ENCODE measurements at places on chromosomes 3 and 15.
A peak's percentile ranks its signal among the peaks of the same experiment; 100 is the strongest.

- peak; percentile 53 for DNase-seq
Observed at GRCh38 chr15:27059610-27060202, 88.7 kb downstream of the GABRG3 start.

DNA sequence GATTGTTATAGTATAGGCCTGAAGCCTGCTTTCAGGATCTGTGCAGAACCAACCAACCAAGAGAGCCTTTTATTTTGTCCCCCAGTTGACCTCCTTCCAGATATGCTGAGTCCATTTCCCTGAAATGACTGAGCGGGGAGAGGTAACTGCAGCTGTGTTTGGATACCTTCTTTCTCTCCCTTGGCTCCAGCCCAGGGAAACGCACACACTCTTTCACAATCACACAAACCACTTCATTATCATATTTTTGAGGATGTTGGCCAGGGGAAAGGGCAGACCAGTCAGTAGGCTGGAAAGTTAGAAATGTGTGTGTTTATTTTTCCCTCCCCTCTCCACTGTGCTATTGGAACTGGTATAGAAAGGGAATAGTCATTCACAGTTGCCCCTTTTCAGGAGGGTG, 417.7 kb upstream of the TBL1XR1 start:
- DNase-seq = peak; percentile 94

- DNase-seq = peak; percentile 69
Observed at GRCh38 chr15:38899300-38899699, 334.7 kb upstream of the RASGRP1 start.

DNA sequence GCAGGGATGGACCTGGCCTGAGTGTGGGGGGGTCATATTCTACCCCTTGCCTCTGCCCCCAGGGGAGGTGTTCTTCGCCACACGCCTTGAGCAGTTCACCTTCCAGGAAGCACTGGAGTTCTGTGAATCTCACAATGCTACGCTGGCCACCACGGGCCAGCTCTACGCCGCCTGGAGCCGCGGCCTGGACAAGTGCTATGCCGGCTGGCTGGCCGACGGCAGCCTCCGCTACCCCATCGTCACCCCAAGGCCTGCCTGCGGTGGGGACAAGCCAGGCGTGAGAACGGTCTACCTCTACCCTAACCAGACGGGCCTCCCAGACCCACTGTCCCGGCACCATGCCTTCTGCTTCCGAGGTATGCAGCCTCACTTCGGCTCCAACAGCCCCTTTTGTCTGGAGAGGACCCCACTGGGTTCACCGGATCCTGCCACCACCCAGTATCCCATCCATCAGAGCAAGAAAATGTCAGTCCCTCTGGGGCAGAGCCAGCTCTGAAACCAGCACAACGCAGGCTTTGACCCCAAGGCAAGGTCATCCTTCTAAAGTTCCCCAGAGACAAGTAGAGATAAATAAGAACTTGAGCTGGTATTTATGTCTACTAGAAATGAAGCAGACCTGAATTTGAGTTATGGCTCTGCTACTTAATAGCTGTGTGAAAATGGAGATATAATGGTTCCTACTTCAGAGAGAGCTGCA, 45.8 kb downstream of the HAPLN3 start:
- no peak for DNase-seq

DNA sequence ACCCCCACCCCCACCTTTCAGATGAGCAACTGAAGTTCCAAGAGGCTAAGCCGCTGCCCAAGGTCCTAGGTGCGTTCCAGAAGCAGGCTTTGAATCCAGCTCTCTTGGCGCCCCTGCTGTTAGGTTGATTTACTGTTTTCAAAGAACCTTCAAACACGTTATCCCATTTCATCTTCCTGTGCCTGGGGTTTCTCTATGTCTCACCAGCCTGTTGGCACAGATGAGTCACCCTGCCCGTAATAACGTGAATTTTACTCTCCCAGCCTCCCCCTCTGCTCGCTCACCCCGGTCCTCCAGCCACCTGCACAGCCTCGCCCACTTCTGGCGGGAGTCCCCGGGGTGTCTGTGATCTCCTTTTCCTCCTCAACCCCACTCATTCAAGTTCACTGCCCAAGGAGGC, 13.0 kb upstream of the TSEN2 start:
- no peak for DNase-seq

DNA sequence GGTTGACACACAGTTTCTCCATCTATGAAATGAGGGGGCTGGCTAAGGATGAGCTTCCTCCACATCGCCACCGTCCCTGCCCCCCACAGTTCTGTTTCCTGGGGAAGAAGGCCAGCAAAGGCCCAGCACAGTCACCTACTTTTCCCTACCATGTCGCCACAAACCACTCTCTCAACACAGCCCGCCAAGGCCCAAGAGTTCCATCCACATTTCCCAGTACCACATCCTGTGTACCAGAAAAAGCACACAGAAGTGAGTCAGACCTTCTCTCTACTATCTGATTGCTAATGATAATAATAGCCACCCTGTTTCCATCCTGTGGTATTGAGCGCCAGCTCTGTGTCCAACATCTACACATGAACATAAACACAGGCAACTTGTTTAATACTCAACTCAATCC, 30.3 kb upstream of the C15orf39 start:
- peak; percentile 91 for DNase-seq

DNA sequence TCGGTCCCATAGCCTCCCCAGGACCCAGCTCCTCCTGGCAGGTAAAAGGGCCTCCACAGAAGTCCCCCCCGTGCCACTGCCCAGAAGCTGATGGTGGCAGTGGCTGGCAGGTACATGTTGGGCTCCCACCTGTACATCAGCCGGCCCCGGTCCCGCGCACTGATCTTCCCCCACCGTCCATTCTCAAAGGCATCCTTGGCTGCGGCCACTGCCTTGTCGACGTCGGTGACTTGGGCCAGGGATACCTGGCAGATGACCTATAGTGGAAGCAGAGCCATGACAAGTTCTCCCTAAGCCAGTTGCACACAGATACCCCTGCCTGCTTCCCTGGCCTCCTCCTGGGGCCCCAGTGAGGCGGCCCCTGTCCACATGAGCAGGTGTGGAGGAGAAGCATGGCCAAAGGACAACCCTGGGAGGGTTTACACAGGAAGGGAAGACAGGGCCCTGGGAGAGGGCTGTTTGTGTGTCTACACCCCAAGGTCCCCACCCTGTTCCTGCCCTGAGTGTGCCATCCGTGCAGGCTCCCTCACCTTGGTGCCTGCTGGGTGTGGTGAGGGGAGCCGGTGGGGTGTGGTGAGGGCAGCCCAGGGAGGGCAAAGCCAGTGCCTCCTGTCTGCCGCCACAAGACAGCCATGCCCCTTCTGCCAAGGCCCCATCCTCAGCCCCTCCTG, 44.8 kb downstream of the ALDH1L1 start:
- DNase-seq = no peak

DNA sequence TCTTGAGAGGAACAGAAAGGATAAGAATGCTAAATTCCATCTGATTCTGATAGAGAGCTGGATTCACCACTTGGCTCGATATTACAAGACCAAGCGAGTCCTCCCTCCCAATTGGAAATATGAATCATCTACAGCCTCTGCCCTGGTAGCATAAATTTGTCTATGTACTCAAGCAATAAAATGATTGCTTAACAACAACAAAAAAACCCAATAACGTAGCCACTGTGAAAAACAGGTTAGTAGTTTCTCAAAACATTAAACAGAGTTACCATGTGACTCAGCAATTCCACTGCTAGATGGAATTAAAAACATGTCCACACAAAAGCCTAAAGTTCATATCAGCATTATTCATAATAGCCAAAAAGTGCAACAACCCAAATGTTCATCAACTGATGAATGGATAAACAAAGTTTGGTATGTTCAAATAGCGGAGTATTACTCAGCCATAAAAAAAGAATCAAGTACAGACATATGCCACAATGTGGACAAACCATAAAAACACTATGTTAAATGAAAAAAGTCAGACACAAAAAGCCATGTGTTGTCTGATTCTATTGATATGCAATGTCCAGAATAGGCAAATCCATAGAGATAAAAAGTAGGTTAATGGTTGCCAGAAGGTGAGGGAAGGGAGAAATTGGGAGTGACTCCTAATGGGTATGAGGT, 16.8 kb downstream of the BCL2L10 start:
- peak; percentile 88 for DNase-seq

- DNase-seq = no peak
Observed at GRCh38 chr3:140097874-140098635, 163.1 kb downstream of the CLSTN2 start.

GRCh38 chr15:60752973-60753720, 274.2 kb upstream of the ICE2 start:
- no peak for DNase-seq

GRCh38 chr15:50166216-50166615, 15.8 kb upstream of the SLC27A2 start:
- peak; percentile 84 for DNase-seq

GRCh38 chr3:157836022-157836421, 270.2 kb downstream of the SHOX2 start:
- DNase-seq = no peak

GRCh38 chr15:49718846-49719245, 98.0 kb downstream of the DTWD1 start:
- DNase-seq = no peak

DNA sequence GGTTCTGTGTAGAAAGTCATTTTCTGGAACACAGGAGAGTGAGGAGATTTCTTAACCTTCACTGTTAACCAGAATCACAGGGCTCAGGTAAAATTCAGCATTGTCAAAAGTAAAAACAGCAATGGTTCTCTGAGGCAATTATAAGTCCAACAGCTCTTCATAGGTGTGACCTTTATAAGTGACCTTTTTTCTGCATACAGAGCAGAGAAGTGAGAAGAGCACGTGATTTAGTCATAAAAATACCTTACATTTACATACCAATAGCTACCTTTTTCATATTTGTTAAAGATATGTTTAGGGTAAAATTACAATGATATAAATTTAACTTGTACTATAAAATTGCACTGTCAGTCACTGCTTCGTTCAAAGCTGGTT, 36.2 kb upstream of the ZKSCAN7 start:
- no peak for DNase-seq

DNA sequence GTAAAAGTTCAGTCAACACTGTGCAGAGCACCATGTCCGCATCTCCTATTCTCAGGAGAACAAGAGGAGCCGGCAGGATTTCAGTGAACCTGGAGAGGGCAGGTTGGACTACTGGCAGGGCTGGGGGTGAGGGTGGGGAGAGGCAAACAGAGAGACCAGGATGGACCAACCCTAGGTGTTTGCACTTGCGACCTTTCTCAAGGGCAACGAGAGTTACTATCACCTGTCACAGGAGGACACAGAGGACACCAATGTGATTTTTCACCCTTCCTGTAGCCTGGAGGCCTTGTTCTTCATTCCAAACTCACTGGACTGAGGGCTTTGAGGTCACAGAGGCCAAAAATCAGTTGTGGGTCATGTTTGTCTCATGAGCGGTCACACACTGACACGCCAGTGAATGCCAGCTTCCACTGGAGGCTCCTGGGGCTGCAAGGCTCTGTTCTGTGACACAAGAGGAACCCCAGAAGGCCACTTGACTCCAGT, 89.5 kb downstream of the CPN2 start:
- DNase-seq = no peak

- DNase-seq = peak; percentile 79
Observed at GRCh38 chr15:98609144-98609852, 39.0 kb upstream of the IGF1R start.

Measured in fibroblast of skin of right biceps (primary cell).